Gastrocnemius medialis (tissue), 4 donors: ENCODE measurements at places on chromosomes 2 and 18.

GRCh38 chr2:26818255-26818654, 29.7 kb upstream of the DPYSL5 start:
- DNase-seq = no peak

GRCh38 chr18:4399929-4400328, 55.2 kb downstream of the DLGAP1 start:
- no peak for DNase-seq

- DNase-seq = no peak
Observed at GRCh38 chr2:165665614-165666013, 128.4 kb downstream of the GALNT3 start.

DNA sequence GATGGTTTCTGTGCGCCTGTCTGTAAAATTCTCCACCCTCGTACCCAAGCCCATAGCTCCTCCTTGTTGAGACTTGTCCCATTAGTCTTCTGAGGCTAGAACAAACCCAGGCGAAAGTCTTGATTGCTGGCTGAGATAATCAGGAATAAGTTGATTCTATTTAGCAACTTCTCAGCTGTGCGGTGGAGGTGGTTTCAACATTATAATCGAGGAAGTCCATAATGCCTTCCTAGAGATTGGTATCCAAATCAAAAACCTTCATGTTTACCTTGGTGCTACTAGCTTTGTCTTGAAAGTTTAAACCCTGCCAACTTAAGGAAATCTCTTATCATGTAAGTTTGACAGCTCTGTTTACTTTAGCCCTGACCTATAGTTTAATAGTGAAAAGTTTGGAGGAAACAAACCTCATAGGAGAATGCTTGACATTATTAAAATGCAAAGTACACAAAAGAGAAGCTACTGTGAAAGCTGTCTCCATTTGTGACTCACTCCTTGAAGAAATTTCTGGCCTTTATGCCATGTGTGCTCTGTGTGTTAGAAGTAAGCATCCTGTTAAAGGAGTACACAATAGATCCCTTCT, 36.6 kb upstream of the DSC1 start:
- no peak for DNase-seq

DNA sequence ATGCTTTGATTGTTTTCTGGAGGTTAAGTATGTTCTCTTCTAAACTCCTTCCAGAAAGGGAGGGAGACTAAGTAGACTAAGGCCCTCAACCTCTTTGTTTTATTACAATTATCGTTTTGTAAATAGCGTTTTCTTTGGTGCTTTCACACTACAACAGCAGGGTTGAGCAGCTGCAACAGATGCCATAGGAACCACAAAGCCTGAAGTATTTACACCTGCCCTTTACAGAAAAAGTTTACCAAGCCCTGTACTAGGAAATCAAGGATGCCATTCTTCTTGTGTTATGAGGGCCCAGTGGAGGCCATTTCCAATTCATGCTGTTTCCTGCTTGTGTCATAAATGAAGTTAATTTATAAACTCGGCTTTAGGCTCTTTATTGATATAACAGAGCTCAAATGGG, 914.8 kb downstream of the DCDC2C start:
- DNase-seq = no peak

DNA sequence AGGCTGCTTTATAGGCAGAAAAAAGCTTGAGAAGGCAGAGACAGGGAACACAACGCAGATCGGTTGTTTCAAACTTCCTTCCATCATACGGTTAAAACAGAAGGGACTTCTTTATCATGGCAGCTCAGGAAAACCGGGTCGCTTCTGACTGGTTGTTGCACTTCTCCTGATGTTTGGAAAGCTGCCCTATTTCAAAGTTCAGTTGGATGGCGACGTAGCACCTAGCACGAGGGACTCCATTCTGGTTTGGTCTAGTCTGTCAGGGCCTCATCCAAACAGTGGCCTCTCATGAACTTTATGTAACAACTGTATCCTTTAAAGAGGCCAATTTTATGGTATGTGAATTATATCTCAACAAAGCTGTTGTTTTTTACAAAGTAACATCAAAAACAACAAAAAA, 210.1 kb upstream of the RAB12 start:
- no peak for DNase-seq
